Glomerular endothelial cell (primary cell): ENCODE measurements at places on chromosomes 16 and 17. TPM values are rescaled to one million over a fixed set of nuclear protein-coding genes. Genes with fewer than 3 reads are reported as not detected.

Gene GRB7
- not detected in 2 replicates for total RNA-seq

Gene ZNF469
- 12.5 and 29.1 TPM in 2 replicates for total RNA-seq

Gene C17orf100
- total RNA-seq: 2.7 TPM in 1 of 2 replicates, not detected in the other

Gene HOXB1
- total RNA-seq: not detected in 2 replicates

Gene AGRP
- total RNA-seq: not detected in 2 replicates

Gene CTRL
- 0.12 and 0.34 TPM in 2 replicates for total RNA-seq

- no peak for DNase-seq
These were observed 31.6 kb upstream of the ZCCHC14 start for GRCh38 chr16:87524407-87524806.

GRCh38 chr16:88974080-88974915 is 2.7 kb downstream of the CBFA2T3 start:
- no peak for DNase-seq

DNA sequence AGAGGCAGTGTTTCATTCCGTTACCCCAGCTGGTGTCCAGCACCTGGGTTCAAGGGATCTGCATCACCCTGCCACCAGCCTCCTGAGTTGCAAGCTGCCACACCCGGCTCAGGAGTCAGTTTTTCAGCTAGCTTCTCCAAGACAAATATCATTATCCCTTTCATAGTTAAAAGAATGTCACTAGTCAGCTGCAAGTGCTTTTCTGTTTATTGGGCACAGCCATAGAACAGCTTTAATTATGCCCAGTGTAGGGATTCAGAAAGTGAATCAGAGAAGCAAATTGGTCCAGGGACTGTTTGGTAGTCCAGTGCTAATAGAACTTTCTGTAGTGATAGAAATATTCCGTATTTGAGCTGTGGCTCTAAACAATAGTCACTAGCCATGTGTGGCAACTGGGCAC is 2.9 kb upstream of the AOC3 start:
- no peak for DNase-seq

GRCh38 chr16:67676516-67676915 is 9.9 kb downstream of the C16orf86 start:
- no peak for DNase-seq

DNA sequence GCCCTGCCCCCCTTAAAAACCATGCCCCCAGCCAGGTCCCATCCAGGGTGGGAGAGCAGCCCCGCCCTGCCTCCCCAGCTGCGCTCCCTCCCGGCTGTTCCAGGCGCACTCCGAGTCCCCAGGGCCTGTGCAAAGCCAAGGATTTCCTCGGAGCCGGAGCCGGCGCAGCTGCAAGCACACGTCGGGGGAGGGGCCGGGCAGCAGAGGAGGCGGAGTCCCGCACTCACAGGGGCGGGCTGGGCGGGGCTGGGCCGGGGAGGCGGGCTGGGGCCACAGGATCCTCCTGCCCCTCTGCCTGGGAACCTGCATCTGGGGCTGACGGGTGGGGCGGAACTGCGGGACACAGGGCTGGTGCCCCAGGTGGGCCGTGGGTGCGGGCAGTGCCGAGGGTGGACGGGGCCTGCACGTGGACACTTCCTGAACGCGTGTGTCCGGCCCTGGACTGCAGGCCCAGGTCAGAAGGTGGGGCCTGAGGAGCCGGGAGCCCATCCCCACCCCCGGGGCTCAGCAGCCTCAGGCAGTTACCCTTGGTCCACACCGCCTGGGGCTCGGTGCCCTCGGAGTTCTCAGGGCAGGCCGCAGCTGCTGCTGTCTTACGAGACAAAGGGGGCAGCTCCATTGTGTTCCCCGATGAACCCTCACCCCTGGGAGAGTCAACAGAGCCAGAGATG is 24.0 kb upstream of the SSTR5 start:
- no peak for DNase-seq

- no peak for DNase-seq
These were observed 21.9 kb downstream of the STAT5A start for GRCh38 chr17:42309986-42310786.

GRCh38 chr16:67613808-67614207 is 31.1 kb upstream of the CARMIL2 start:
- DNase-seq: no peak

DNA sequence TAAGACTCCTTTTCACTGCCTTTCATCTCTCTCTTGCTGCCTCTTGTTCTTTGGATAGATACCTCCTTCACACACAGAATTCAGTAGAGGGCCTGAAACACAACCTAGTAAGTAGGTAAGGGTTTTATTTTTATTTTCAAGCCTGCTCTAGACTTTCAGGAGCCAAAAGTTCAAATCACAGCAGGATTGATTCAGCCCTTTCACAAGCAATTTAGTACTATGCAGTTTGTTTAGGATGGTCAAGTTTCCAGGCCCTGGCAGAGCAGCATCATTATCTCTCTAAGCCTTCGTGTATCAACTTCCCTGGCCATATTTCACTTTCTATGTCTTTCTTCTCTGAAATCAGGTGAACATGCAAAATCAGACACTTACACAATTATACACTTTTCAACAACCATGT is 148.8 kb upstream of the CORO6 start:
- no peak for DNase-seq

GRCh38 chr16:3101018-3101840 is 2.1 kb upstream of the ZSCAN10 start:
- no peak for DNase-seq

- DNase-seq: no peak
These were observed 65.3 kb downstream of the RMI2 start for GRCh38 chr16:11410376-11411058.

DNA sequence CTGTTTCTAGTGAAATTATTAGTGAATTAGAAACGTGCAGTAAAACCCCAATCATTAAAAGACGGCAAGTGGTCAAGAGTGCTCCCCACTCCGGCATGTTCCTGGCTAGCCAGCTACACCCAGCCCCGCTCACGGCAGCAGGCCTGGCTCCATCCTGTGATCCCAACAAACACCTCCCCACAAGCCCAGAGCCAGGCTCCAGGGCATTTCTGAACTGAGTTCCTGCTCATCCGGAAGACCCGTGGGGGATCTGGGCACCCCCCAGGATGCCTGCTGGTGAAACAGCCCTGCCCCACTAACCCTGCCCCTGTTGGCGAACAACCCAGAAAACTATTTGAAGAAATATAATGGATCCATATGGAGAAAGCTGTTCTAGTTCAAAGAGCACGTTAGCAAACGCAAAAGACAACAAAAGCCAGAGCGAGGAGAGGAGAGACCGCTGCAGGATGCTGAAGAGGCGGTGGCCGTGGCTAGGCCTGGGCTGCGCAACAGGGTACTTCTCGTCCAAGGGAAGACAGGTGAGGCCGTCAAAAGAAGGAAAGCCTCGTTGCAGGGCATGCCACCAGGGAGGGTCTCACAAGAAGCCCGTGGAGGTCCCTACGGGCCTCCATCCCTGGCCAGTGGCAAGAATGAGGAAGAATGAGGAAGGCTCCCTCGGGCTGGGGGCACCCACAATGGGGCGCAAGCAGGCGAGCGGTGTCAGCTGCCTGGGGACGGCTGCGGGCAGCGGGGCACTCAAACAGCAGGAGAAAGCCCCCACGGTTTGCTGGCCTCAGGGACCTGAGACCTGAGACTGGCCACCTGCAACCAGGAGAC is 19.2 kb downstream of the SLC16A3 start:
- no peak for DNase-seq

GRCh38 chr16:77191259-77191969 is 424 bp downstream of the MON1B start:
- DNase-seq: no peak

- no peak for DNase-seq
These were observed 16.7 kb upstream of the USP36 start for GRCh38 chr17:78857266-78857665.

GRCh38 chr16:68289202-68289601 is 21.5 kb downstream of the SLC7A6OS start:
- DNase-seq: no peak

DNA sequence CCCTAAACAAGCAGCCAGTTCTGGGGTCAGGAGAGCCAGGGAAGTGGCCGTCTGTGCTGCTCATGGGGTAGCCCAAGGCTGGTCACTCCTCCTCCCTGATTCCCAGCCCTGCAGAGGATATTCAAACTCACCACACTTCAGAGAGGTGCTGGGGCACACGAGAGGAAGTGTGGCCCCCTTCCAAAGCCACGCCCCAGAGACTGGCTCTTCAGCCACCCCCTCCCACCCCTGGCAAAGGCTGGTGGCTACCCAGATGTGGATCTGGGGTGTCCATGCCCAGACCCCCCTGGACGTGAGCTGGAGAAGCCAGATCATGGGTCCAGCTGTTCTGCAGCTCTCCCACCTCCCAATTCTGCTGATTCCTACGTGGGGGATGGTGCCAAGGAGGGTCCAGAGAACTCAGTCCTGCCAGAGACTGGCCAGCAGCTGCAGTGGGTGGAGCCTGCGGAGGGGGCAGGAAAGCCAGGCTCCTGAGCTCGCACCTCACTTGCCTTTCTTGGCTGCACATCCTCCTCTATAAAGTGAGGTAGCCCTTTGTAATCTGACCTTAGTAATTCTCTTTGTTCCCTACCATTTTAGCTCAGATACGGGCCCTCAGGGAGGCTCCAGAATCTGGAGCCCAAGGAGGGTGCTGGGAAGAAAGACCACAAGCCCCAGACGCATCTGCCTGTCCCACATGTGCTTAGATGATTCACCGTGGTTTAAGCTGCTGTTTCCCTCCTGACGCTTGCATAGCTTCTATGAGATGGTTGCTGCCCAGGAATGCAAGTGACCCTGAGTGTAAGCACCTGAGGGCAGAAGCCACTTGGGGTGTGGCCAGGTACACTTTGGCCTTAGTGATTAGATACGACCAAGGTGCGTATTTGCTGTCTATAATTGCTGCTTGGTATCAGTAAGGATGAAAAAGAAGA is 15.3 kb downstream of the SDK2 start:
- no peak for DNase-seq

GRCh38 chr16:70681382-70682238 is 4.2 kb downstream of the MTSS2 start:
- no peak for DNase-seq

GRCh38 chr17:63641692-63642448 is 19.7 kb downstream of the MAP3K3 start:
- DNase-seq: no peak

GRCh38 chr16:54136276-54136625 is 150.3 kb downstream of the IRX3 start:
- no peak for DNase-seq

DNA sequence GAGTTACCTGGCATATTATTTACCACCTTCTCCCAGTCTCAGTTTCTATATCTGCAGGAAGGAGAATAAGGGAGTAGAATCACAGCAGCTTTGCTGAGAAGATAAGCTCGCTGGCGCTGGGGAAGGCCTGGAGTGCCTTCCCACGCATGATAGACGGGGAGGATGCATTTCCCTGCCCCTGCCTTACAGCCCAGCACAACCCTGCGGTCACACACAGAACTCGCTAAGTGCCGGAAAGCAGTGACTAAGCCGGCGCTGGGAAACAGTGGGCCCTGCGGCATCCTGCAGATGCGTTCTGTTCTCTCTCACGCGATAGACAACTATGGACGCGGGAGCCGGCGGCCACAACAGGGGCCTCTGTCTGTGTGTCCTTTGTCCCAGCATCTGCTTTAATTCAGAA is 4.8 kb downstream of the CA5A start:
- DNase-seq: no peak

DNA sequence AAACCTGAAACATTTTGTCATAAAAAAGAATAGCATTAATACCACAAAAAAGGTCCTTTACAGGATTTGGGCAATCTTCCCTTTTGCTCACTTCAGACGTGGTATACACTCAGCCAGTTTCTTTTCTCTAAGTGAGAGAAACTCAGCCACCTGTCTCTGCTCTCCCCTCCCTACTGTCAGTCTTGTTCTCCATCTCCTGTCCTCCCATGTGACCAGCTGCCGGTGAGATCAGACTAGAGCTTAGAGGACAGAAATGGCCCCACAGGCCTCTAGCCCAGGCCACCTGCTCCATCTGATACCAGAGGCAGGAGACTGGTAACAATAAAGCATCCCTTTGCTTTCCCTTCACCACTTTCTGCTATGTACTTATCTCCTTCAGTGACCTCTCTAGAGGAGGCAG is 34.9 kb downstream of the CMC2 start:
- DNase-seq: no peak

DNA sequence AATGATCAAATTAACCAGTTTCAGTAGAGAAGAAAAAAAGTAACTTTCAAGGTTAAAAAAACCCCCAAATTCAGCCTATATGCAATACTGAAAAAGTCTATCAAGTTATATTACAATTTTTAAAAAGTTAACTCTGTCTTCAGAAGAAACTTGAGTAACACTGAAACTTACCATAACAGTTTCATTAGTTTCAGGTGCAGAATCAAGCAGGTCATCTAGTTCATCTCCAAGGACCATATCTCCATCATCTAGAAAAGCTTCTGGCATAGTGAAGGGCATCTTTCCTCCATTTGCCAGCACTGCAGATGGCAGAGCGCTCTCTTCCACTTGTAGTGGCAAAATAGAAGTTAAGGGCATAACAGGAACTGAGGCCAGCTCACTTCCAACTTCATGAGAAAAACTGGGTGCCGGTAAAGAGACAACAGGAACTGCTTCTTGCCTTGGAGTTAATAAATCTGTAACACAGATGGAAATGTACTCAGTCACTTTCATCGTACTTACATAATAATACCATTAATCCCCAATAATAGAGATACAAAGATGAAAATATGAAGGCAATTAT is 22.9 kb downstream of the ZC3H7A start:
- DNase-seq: no peak

DNA sequence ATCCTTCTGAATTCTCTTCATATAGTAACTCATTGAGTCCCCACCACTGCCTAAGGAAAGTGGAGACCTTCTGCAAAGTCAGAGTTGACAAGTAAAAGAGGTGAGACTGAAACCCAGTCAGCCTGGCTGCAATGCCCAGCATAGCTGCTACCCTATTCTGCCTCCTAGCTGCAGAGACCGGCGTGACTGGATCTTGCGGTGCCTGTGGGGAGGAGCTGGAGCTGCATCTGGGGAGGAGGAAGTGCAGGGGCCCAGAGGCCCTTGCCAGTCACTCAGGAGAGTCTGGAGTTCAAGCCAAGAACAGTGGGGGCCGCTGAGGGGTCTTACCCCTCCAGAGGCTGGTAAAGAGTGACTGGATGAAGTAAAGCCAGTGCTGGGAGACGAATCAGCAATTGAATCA is 35.0 kb upstream of the ZNF423 start:
- DNase-seq: no peak

DNA sequence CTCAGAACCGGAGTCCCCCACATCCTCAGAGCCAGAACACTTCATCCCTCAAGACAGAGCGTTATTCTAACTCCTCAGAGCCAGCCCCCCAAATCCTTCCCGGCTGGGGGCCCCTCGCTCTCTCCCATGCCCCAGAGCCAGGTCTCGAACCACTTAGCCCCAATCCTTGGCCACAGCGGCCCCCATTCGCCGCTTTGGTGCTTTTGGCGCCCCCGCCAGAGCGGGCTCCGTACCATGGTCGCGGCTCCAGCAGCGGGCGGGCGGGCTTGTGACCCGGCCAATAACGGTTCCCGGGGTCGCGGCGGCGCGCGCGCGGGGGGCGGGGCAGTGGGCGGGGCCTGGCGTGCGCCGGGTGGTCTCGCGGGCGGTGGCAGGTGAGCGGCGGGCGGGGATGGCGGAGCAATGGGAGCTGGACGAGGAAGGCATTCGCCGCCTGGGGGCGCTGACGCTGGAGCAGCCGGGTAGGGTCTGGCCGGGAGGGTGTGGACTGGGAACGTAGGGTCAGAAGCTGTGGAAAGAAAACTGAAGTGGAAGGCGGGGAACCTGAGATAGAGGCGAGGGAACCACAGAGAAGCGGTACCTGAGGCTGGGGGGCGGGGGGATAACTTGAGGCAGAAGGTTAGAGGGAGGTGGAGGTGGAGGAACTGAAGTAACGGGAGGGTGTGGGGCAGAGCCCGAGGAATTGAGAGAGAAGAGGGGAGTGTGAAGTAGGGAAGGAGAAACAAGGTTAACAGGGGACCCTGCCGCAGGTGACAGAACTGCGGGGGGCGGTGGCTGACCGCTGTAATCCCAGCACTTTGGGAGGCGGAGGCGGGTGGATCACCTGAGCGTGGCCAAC is at the start of the genes KCTD19 and LRRC36:
TSS of gene KCTD19 (minus strand) at position 270 of the 838 bp plus-strand sequence. CDS start at position 236, 34 bp downstream.
TSS of gene LRRC36 (plus strand) at position 344 of the 838 bp plus-strand sequence. CDS start at position 392, 48 bp downstream.
- no peak for DNase-seq

GRCh38 chr17:40912486-40913210 is 24.8 kb downstream of the KRT23 start:
- no peak for DNase-seq
